ENCODE measurements at places on chromosomes 16 and 17.

DNA sequence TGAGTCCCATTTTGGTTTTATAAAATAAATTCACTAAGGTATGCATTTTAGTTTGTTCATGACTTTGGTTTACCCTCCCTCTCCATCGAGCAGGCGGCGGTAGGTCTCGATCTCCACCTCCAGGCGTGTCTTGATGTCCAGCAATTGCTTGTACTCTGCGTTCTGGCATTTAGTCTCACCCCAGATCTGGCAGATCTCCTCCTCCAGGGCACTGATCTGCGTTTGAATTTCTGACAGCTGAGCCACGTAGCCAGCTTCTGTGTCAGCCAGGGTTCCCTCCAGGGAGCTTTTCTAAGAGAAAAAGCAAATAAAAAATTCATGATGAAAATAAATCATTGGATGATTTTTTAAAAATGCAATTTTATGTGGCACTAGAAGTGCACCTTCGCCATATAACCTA, 4.2 kb downstream of the KRT24 start:
- DNase-seq, result no peak

- no peak for DNase-seq
Observed at GRCh38 chr17:51683291-51683690, 422.9 kb downstream of the UTP18 start.

DNA sequence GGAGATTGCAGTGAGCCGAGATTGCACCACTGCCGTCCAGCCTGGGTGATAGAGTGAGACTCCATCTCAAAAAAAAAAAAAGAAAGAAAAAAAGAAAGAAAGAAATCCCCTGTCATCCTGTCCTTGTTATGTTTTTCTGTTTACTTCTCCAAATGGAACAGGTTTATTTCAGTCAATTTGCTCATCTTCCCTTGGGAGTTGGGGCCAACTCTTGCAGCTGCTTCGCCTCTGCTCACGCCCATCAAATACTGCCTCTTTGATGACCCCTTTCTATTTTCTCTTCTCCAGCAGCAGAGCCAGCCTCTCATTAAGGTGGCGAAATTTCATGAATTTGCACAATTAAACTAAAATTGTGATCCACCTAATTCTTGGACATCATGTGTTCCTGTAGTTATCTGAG, 173.4 kb downstream of the ZNF18 start:
- DNase-seq, result no peak

DNA sequence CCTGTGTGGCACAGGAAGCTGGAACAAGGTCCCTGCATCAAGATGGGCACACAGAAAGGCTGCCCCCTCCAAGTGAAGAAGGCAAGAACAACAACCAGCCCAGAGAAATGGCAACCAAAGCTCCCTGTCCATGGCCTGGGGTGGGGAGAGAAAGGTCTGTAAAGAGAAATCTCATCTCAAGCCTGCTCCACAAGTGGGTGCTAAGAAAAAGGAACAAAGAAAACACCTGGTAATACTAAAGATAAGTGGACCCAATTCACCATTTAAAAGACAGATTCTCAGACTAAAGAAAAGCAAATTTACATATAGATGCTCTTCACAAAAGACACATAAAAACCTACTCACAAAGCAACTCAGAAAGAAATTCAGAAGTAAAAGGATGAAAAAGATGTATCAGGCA, 107.4 kb downstream of the PARN start:
- no peak for DNase-seq

DNA sequence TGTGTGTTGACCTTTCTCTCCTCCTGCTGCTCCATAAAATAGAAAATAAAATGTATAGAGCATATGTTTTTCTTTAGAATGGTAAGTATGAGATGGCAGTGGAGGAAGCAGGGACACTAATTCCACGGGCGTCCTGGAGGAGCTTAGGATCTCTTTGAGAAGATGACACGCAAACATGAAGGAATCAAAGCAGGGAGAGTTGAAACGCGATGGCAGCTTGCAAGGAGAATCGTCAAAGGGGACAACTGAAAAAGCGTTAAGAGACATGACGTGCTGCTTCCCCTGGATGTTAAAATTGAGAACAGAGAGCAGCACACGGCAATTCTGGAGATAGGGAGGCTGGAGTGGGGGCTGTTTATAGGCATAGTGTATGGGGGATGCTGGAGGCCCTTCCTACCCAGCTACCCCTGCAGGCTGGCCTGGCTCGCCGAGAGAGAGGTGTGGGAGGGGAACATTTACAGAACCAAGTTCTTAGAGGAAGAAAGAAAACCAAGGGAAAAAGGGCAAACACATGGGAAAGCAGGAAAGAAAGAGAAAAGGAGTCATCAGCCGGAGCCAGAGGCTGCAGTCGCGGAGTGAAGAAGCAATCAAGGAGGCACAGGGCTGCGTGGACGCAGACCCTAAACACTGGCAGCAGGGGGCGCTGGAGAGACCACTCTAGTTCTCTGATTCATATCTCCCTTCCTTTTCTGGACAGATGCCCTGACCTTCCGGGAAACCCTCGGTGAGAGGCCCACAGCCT, 55.8 kb downstream of the MYH13 start:
- DNase-seq, result no peak

DNA sequence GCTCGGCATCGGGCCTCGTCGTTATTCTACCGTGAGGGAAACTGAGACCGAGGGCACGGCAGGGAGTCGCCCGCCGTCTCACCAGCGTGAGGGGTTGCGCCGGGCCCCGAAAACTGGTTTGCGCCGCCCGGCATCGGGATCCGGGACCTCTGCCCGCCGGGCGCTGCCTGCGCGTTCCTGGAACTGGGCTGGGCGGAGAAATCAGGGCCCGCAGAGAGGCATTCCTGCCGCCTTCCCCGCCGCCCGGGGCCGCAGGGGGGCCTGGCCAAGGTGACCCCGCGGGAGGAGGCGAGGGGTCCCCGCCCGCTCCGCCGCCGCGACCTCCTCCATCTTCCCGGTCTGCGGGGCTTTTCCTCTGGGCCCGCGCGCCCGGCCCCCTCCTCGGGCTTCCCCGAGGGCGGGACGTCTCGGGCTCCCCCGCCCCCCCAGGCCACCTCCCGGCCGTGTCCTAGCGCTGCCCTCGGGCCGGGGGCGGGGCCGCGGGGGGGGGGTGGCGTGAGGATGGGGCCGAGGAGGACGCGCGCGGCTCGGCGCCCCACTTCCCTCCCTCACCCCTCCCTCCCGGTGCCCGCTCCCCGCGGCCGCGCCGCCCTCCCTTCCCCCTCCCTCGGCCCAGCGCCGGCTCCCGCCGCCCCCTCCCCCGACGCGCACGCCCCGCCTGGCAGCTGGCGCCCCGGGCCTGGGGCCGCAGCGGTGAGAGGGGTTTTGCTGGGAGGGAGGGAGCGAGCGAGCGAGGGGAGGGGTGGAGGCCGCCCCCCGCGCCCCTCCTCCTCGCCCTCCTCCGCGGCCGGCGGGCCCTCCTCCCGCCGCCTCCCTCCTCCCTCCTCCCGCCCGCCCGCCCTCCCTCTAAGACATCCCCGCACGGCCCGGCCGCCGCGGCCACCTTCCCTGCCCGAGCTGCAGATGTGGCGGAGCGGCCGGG, at the start of gene GLIS2:
Gene GLIS2, plus strand, starts transcription at position 882 of the 922 bp plus-strand sequence. CDS start 16,214 bp downstream, outside the sequence.
- peak; percentile 21 for DNase-seq

GRCh38 chr16:84143081-84143480, 1.9 kb downstream of the HSDL1 start:
- DNase-seq, result no peak

Measured in stimulated activated CD4-positive, alpha-beta T cell treated with anti-CD3 and anti-CD28 coated beads, Interleukin-1b, Interleukin-23, amount 100 ng/mL, for 4 hours (primary cell).